ENCODE measurements at places on chromosomes 6 and 20.

- no peak for DNase-seq
Measured at GRCh38 chr6:146847426-146847825, 248.7 kb downstream of the ADGB start.

DNA sequence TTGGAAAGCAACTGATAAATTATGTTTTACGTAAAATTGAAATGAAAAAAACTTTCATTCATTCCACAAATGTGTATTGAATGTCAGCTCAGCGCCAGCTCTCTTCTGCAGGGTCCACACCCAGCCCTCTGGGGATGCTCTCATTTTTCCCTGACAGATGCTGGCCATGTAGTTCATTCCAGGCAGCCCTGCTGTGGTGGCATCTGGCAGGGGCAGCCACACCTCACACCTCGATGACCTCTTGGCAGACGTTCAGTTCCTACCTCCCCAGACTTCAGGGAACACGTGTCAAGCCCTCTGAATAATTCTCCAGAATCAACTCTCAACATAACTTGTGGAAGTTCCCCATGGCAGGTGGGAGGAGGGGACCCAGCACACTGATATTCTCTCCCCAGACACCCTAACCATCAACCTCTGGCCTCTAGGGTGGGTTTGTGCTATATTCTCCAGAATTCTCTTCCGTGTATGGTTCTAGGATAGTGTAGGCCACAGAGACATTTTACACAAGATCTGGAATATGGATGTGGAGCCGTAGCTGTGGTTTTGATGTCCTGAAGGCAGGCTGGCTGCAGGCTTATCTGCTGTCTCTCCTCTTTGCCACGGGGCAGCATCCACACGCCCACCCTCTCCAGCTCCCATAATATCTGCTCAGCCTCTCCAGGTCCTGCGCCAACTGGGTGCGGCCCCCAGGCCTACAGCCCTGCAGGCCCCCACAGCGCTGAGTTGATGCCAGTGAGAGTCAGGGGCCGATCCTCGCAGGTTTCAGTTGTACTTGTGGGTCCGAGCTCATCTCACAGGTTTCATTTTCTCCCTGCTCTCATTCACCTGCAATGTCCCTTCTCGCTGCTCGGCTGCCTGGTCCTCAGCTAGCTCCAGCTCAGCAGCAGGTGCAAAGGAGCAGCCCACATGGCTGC is 175.8 kb upstream of the ARID1B start:
- no peak for DNase-seq

- no peak for DNase-seq
Measured at GRCh38 chr6:170452767-170453545, 100.2 kb downstream of the PSMB1 start.

DNA sequence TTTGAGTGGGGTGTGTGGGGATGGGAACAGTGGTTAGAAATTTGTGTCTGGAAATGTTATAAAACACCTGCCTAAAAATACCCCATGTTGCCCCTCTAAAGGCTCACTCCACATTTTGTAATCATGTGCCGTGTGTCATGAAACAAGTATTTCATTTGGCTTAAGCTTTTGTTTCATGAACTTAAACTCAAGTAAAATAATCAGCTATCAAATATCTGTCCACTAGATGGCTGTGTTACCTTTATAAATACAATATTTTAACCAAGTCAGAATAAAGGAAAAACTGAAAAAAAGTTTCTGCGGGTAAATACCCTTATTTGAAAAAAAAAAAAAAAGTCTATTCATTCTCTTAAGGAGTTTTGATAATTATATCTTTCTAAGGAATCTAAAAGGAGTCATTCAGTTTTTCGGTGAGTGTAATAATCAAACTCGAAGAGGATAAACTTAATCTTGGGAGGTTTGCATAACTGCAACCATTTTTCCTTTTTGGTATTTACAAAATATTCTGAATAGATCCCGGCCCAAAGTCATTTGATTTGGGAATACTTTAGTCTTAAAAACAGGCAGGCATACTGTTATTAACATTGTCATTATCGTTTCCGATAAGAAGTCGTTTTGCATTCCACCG is 29.9 kb upstream of the MTRF1L start:
- DNase-seq: no peak

DNA sequence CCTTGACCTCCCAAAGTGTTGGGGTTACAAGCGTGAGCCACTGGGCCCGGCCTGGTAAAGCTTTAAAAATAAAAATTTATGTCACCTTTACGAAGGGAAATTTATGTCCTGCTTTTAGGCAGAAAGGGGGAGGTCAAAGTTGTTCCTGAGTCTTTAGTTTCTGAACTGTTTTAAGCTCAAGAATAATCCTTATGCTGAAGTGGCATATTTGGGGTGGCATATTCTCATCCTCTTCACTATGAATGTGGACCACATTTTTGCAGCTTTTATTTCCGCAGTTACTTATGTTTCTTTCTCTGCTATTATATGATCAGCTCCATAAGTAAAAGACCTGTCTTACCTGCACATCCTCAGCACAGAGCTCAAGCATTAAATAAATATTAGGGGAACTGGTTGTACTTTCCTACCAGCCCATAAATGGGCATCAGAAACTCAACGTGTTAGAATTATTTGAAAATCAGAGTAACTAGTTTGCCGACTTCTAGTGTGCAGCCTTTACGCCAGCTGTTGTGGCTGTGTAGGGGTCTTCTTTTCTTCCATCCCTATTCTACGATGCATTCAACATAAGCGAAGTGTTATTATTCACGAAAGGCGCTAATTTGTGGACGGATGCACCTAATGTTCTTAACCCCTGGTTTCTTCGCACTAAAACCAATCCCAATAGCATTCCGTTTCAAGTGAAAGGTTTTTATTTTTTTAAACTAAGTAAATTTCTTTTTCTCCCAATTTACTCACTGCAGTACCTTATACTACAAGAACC is 867 bp upstream of the AKAP7 start:
- DNase-seq: no peak
